ENCODE measurements at places on chromosomes 5 and 9.

DNA sequence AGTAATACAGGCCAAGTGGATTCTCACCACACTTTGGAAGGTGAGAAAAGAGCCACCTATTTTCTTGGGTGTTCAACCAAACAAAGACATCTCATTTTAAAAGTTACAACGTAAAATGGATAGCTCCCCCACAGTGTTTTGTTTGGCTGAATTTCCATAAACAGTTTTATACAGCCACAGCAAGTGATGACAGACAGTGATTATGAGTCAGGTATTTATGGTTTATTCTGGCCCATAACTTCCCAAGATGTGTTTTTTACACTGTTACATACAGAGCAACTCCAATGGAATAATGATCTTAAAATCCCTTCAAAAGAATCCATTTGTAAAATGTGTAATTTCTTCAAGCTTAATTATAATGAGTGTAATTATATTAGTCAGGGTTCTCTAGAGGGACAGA, 421.3 kb downstream of the TLE1 start:
- DNase-seq: no peak

GRCh38 chr5:103452089-103452488, 110.5 kb downstream of the NUDT12 start:
- DNase-seq: no peak

GRCh38 chr9:116860509-116861120, 173.5 kb downstream of the TRIM32 start:
- peak; percentile 37 for DNase-seq

GRCh38 chr9:109477258-109478050, 20.7 kb downstream of the PTPN3 start:
- DNase-seq: peak; percentile 81

GRCh38 chr5:133919148-133920136, 49.0 kb downstream of the C5orf15 start:
- no peak for DNase-seq

- DNase-seq: no peak
Measured at GRCh38 chr5:80409367-80409966, 1.6 kb downstream of the ZFYVE16 start.

DNA sequence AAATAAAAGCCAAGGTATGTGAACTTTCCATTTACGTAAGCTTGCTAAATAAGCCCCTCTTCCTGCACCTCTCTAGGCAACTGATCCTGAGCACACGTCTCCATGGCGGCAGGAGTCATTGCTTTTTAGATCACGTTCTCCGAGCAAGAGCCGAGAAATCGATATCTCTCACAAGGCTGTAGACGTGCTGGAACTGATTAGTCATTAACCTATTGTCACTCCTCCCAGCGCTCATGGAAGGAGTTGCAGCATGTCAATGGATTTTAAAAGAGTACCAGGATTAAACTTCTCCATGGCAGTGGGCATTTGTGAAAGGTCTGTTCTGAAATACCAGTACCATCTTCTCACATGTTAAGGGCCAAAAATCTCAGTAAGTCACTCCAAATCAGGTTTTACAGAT, 4.7 kb upstream of the ADCY2 start:
- DNase-seq: no peak

DNA sequence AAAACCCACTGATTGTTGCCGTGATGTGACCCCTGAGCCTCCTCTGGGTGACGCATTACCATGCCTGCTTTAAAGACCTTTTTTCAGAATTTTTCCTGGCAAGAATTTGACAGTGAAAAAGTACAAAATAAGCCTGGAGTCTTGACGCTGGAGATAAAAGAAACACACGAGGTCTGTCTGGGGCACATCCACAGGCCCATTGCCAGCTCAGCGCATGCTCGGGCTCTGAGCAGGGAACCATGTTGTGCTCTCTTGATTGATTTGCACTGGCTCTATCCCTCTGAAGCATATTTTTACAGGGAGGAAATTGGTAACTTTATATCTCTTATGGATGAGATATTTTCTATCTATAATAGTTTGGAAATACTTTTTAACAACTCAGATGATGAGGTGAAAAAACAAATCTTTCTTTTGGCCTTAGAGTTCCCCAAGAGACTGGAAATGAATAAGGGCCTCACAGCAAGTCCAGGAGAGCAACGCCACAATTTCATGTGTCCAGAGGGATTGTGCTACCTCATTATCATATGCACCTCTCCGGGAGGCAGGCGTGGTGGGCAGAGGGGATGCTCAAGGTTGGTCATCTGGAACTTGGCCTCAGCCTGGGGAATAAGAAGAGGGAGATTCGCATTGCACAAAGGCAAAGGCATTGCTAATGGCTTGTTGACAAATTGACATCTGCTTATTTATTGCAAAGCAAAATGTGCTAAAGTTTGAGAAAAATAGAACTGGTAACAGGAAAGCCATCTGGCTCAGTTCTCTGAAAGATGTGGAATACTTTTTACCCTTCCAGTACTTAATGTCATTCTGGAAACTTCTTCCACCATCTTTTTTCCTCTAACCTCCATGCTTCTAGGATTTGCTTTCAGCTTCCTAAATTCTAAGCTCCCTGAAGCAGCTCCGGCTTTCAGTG, 183.8 kb downstream of the PJA2 start:
- DNase-seq: no peak

GRCh38 chr9:83569326-83569725, 31.1 kb upstream of the FRMD3 start:
- DNase-seq: no peak

DNA sequence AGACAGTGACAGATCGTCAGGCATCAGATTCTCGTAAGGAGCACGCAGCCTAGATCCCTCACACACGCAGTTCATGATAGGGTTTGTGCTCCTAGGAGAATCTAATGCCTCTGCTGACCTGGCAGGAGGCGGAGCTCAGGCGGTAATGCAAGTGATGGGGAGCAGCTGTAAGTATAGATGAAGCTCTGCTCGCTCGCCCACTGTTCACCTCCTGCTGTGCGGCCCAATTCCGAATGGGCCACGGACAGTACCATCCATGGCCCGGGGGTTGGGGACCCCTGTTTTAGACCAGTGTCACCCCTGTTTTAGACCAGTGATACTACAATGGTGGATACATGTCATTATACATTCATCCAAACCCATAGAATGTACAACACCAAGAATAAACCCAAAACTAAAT, 4.0 kb upstream of the ARSB start:
- DNase-seq: no peak

- no peak for DNase-seq
Measured at GRCh38 chr5:89324990-89325389, 442.0 kb upstream of the MEF2C start.

DNA sequence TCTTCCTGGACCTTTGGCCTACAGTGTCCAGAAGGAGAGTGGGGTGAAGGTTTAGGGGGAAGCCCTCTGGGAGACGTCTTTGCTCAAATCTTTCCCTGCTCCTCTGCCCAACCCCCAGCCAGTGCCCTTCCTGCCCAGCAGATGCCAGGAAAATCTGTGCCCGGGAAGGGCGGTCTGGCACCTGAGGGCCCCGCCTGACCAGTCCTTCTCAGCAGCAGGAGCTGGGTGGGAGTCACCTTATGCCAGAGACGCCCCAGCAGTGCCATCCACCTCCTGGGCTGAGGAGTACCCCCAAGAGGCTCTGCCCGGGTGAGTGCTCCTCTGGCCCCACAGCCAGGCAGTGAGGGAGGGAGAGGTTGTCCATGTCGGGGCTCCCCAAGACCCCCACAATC, 14.9 kb upstream of the CERCAM start:
- DNase-seq: no peak

DNA sequence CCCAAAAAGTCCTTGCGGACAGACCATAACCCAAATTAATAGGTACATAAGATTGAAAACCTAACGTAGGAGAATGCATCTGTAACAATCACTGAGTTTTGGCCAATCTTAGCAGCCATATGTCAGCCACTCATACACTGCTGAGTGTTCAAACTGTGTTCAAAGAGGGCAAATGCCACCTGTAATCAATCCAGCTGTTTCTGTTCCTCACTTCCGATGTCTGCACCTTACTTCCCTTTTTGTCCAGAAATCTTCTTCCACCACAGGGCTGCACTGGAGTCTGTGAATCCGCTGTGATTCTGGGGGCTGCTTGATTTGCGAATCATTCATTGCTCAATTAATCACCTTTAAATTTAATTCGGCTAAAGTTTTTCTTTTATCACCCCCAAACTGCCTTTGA, 263.9 kb downstream of the ICE1 start:
- DNase-seq: no peak
